ENCODE measurements at places on chromosomes 5 and 9.

DNA sequence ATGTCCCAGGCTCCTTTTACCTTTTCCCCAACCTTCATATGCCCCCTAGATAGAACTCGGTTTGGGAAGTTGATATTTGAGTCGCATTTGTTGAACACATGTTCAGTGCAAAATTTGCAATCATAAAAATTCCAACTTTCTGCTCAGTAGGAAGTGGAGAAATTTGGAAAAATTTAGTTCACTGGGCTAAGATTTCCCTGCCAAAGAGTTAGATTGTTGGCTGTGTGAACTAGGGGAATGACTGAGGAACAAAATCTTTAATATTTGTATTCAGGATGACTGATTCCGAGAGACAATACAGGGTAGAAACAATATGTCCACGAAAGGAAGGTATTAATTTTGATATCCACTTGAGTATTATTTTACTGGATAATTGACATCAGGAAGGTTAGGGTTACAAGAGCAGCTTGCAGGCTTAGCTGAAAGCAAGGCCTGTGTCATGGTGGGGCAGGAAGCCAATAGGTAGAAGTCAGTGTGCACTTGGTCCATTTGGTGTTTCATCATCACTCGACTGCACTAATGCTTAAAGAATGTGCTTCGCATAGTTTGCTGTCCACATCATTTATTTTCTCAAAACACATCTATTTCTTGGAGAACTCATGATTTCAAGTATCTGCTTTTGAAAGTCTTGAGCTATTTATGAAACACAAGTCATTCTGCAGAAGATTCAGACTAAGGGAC, 59.4 kb upstream of the GNA14 start:
- DNase-seq = no peak

GRCh38 chr5:116299746-116300640, 215.2 kb downstream of the COMMD10 start:
- DNase-seq = no peak

DNA sequence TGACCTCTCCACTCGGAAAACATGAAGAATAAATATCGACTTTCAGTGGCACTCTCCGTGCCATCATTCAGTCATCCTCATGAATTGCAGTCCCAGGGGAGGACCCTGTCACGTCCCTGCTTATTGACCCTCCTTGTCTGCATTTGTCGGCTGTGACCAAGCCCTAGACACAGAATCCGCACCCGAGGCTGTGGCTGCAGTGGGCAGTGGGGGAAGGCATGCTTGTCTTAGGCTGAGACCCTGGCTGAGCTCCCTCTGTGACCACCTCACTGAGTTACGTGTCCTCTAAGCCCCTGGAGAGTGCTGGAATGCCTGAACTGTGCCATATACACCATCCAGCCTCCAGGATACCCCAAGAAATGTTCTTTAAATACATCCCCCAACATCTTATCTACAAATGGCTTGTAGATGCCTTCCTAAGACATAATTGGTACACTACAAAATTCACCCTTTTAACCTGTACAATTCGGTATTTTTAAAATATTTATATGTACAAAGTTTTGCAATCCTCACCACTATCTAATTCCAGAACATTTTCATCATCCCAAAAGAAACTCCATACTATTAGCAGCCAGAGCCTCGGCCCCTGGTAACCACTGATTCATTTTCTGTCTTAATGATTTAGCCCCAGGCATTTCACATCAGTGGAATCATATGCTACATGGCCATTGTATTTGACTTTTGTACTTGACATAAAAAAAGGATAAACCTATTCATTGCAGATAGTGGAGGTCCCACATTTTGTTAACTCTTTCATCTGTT, 80.8 kb upstream of the ICE1 start:
- no peak for DNase-seq

DNA sequence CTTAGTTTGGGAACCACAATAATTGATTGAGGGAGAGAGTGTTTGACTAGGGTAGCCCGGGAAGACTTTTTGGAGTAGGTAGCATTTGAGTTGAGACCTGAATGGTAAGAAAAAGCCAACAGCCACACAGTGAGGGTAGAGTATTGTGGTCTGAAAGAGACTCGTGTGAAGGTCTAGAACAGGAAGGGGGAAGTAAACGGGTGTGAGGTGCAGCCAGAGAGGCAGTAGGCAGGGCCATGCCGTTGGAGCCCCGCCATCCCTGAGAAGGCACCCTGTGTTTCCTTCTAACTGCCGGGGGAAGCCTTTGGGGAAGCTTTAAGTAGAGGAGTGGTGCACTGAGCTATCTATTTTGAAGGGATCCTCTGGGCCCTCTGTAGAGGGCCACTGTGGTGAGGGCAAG, 3.5 kb upstream of the F2RL2 start:
- no peak for DNase-seq

- DNase-seq = no peak
Measured at GRCh38 chr5:122400938-122401337, 88.9 kb downstream of the SNCAIP start.

GRCh38 chr9:15069106-15069505, 158.9 kb upstream of the FREM1 start:
- DNase-seq = no peak

DNA sequence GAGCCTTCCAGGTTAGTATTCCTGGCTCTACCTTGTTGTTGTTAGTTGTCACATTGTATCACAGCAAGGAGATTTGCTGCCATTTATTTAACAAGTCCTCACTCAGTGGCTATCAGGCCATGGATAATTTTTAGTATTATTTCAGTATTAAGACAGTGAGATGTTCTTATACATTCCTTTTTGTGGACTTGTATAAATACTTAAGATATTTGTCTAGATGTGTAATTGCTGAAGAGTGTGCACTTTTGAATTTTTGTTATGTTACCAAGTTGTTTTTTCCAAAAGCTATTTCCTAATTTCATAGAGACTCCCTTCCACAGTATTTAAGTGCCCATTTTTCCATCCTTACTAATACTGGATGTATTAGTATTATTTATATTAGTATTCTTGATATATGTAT, 22.0 kb downstream of the SLC36A1 start:
- no peak for DNase-seq

DNA sequence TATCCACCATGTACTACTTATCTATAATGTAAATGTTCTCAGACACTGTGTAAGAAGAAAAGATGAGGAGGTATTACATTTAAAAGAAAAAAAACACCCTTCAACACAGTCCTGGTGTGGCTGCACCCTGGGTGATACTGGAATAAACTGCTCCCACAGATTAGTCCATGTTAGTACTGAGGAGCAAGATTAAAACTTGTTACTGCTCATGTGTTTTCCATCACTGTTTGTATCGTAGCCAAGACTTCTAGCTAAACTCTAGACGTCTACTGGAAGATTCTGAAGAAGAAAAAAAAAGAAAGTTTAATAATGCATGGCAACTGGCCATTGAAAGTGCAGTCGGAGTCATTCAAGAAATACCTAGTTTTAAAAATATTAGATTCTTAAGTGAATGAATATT, at the start of gene ASPN:
Gene ASPN, minus strand, starts transcription at position 178 of the 400 bp plus-strand sequence.
- no peak for DNase-seq

DNA sequence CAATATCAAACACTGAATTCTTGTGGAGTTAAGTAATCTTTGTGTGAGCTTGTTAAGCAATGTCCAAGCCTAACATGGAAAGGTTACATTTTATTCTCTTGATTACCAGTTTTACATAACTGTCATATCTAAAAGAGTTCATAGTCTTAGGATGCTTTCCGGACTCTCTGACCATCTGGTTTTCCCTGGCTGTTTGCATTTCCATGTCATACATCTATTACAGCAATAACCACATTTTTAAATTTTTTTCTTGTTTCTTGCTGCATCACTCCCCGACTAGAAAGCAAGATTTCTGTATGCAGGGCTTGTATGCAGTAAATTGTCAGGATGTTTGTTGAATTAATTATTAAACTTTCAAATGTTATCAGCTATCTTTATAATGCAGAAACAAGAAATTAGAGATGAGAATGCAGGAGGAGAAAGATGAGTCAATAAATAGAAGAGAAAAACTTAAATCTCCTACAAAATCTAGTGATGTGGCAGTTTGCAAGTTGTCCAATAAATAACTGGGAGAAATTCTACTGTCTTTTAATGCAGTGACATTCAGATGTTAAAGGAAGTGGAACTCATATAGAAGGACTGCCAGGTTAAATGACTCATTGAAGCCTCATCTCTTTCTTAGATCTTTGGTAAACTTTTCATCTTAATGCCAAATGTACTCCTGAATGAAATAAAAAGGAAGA, 179.6 kb upstream of the SGCD start:
- DNase-seq = no peak

DNA sequence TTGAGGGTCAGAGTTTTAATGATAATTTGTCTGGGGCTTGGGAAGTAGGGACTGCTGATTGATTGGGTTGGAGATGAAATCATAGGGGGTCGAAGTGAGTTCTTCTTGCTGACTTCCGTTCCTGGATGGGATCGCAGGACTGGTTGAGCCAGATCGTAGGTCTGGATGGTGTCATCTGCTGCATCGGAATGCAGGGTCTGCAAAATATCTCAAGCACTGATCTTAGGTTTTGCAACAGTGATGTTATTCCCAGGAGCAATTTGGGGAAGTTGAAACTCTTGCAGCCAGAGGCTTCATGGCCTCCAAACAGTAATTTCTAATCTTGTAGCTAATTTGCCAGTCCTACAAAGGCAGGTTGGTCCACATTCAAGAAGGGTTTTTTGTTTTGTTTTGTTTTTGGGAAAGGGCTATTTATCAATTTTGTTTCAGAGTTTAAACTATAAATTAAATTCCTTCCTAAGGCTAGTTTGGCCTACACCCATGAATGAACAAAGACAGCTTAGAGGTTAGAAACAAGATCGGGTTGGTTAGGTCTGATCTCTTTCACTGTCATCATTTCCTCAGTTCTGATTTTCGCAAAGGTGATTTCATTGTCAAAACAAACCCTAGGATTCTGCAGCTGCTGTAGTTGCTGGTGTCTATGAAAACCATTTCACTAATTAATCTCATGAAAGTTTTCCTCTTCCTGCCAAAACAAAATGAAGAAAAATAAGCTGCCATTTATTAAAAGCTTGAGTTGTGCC, 388.0 kb downstream of the TMEM232 start:
- DNase-seq = no peak

GRCh38 chr5:88304356-88304755, 35.7 kb upstream of the TMEM161B start:
- DNase-seq = no peak

DNA sequence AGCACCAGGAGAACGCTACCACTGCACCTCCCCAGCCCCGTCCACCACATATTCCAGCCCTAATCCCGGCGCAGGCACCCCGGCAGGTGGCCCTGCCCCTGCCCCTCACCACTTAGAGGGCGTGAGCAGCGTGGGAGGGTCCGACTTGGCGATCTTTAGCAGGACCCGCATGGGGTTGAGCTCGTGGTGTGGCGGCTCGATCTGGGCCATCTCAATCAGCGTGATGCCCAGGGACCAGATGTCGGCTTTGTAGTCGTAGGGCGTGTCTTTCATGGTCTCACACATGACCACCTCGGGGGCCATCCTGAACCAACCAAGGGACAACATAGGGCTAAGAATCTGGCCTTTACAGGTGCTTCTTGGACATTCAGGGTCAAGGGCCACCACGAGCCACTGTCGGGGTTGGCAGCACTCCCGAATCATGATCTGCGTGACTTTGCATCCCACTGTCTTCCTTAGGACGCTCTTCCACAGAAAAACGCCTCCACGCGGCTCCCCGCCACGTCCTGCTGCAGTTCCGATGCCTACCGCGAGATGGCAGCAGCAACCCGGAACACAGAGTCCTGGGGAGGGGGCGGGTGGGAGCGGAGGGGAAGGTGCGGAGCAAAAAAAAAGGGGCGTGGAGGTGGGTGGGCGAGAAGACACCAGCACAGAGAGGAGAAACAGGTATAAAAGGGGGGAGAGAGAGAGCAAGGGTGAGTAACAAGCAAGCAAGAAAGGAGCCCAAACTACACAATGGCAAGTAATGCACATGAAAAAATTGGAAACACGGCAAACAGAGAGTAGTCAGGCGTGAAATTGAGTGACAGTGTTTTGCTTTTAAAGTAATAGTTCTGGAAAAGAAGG, 81.3 kb downstream of the STK10 start:
- DNase-seq = peak; percentile 87

DNA sequence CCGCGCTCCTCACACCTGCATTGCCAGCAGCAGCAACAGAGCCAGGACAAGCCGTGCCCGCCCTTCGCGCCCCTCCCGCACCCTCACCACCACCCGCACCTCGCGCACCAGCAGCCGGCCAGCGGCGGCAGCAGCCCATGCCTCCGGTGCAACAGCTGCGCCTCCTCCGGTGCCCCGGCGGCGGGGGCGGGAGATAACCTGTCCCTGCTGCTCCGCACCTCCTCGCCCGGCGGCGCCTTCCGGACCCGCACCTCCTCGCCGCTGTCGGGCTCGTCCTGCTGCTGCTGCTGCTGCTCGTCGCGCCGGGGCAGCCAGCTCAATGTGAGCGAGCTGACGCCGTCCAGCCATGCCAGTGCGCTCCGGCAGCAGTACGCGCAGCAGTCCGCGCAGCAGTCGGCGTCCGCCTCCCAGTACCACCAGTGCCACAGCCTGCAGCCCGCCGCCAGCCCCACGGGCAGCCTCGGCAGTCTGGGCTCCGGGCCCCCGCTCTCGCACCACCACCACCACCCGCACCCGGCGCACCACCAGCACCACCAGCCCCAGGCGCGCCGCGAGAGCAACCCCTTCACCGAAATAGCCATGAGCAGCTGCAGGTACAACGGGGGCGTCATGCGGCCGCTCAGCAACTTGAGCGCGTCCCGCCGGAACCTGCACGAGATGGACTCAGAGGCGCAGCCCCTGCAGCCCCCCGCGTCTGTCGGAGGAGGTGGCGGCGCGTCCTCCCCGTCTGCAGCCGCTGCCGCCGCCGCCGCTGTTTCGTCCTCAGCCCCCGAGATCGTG, 517 bp downstream of the KCNN2 start:
- DNase-seq = no peak

DNA sequence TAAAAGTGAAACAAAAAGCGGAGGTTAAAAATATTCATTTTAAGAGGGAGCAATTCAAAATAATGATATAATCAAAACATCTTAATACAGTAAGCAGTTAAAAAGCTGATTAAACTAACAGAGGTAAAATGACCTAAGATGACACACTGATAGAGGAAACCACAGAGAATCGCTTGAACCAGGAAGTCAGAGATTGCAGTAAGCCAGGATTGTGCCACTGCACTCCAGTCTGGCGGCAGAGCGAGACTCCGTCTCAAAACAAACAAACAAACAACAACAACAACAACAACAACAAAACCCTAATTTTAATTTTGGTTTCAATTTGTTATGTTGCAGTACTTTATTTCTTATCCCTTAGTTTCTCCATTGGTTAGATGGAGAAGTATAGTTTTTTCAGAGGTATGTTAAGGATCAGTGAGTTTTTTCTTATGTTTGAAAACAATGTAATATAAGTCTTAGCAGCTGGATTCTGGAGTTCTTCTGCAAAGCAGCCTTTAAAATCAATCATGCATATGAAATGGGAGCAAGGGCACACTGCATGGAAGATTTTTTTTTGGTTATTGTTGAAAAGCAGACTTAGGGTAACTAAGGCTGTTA, 58.5 kb downstream of the MLANA start:
- no peak for DNase-seq

DNA sequence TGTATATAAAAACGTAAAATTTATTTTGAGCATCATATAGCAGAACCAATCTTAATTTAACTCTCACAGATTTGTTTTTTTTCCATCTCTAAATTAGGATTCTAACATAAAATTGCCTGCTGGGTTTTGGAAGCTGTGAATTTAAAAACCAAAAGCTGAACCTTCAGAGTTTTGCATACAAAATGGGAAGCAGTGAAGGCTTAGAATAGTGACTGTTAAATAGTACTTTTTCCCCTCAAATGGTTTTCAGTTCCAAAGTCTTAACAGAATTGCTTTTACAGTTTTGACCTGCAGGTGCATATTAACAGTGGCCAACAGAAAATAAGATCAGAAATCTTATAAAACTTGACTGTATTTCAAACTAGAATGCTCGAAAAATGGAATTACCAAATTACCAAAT, 55.1 kb upstream of the LVRN start:
- DNase-seq = no peak

All from stimulated activated effector memory CD8-positive, alpha-beta T cell treated with anti-CD3 and anti-CD28 coated beads, Interleukin-12 subunit alpha, Interleukin-12 subunit beta, amount 100 ng/mL, for 72 hours (primary cell).